ENCODE measurements at places on chromosomes 6 and 20. TPM values are rescaled to one million over a fixed set of nuclear protein-coding genes. Genes with fewer than 3 reads are reported as not detected.

Gene MKKS
- 29.8 TPM for polyA plus RNA-seq

- no peak for DNase-seq
Measured at GRCh38 chr20:34124469-34125249, 12.6 kb upstream of the EIF2S2 start.

GRCh38 chr6:16132909-16133308 is 4.0 kb downstream of the MYLIP start:
- DNase-seq = no peak

DNA sequence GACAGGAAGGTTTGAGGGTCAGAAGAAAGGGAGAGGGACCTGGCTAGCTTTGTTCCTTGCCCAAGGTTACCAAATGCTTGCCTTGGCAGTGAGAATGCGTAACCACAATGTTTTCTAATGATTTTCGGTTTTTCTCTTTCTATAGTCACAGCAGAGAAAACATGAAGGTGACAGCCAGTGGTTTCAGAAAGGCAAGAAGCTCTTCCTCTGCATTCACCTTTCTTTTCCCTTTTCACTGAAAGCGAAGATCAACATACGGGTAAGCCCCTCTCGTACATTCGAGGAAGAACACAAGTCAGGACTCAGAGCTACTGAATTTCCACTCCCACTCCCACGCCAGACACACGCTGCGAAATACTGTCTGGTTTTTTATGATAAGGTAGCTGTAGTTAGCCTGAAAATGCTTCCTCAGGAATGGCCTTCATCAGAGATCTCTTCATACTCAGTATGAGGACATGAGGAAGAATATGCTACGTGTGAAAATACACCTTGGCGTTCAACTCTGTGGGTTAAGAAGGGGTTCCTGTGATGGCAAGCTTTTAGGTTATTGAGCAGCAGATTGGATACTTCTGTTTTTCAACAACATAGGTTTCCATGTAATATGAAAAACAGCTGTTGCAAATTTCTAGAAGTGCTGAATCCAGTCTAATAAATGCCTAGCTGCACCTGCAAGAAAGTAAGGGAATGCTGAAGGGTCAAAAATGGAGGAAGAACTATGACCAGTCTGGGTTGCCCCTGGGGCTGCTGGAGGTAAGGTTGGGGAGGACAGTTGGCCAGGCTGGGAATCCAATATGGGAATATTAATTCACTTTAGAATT is 7.4 kb upstream of the CD83 start:
- no peak for DNase-seq

DNA sequence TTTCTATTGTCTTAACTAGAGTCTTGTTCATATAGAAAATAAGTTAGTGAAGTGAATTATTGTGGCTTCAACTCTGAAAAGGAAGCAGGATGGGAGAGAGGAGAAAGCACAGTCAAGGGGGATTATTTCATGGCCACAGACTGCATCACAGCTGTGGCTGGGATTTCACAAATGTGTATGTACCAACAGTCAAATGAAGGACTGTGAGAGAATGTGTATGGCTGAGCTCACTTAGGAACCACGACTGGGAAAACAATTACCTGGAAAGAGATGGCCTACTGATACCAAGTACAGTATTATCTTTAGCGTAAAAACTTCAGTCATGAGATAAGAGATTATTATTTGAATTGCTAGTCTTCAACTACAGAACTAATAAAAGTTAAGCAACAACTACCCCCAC is 54.9 kb downstream of the SESN1 start:
- no peak for DNase-seq

DNA sequence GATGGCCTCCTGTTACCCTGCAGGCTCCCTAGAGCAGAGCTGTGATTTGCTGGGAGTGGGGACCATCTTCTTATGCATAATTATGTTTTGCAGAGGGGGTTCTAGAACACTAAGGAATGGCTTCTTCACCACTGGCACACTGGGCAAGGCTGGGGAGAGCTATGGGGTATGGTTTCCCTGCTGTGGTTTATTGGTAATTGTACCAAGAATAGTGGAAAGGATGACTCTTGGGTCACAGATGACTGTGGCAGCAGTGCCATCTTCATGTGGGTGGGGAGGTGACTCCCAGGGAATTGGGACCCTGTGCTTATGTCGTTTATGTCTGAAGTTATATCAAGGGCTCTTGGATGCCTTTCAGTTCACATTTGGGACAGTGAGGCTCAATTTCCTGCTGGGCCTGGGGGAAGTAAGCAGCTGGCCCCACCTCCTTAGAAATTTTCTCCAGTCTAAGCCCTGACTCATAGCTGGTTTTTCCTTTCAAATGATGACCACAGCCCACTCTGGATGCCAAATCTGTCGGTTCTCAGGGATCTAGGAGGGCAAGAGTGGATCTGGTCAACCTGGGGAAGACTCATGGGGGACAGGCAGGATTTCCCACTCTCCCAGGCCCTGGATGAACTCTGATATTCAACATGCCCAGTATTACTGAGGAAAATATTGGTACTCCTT is 230.8 kb downstream of the LRFN2 start:
- DNase-seq = no peak

Data from left renal cortex interstitium (tissue), 4 donors.